ENCODE measurements at places on chromosomes 1 and 21. TPM values are rescaled to one million over a fixed set of nuclear protein-coding genes. Genes with fewer than 3 reads are reported as not detected.

The NPHS2 gene
- total RNA-seq = not detected

The TLR5 gene
- not detected for total RNA-seq

The TMEM82 gene
- not detected for total RNA-seq

The C1orf21 gene
- total RNA-seq = 13.8 TPM

The CELF3 gene
- not detected for total RNA-seq

The ANKRD65 gene
- 0.23 TPM for total RNA-seq

The CIART gene
- total RNA-seq = 4.2 TPM

The UBXN10 gene
- under 0.01 TPM for total RNA-seq

The OLFML2B gene
- 16.8 TPM for total RNA-seq

The EPB41 gene
- total RNA-seq = 8.6 TPM

The CASQ2 gene
- total RNA-seq = not detected

The CTSK gene
- 38.4 TPM for total RNA-seq

The GJA8 gene
- not detected for total RNA-seq

The LY9 gene
- total RNA-seq = not detected

The MSH4 gene
- total RNA-seq = 0.35 TPM

The MYOG gene
- total RNA-seq = not detected

The BMP8B gene
- total RNA-seq = not detected

Measured in smooth muscle cell of the coronary artery (primary cell).